ENCODE measurements at places on chromosomes 11 and 22.

DNA sequence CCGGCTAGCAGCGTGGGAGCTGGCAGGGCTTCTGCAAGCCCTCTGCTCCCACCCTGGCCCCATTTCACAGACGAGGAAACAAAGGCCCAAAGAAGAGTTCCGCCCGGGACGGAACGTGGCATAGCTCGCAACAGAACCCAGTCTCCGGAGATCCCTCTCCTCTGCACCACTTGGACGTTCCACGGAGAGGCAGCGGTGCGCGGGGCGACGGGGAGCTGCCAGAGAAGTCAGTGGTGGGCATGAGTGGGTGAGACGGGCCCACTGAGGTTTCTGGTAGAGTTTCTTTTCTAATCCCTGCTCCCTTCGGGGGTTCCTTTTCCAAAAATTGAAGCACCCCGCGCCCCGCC, 554 bp upstream of the NECTIN1 start:
- no peak for DNase-seq

- no peak for DNase-seq
These were observed 8.0 kb upstream of the AHNAK start for GRCh38 chr11:62554387-62555167.

- DNase-seq: no peak
These were observed 520.8 kb downstream of the INSC start for GRCh38 chr11:15635521-15635920.

- no peak for DNase-seq
These were observed 17.9 kb downstream of the SLC43A1 start for GRCh38 chr11:57497303-57498247.

DNA sequence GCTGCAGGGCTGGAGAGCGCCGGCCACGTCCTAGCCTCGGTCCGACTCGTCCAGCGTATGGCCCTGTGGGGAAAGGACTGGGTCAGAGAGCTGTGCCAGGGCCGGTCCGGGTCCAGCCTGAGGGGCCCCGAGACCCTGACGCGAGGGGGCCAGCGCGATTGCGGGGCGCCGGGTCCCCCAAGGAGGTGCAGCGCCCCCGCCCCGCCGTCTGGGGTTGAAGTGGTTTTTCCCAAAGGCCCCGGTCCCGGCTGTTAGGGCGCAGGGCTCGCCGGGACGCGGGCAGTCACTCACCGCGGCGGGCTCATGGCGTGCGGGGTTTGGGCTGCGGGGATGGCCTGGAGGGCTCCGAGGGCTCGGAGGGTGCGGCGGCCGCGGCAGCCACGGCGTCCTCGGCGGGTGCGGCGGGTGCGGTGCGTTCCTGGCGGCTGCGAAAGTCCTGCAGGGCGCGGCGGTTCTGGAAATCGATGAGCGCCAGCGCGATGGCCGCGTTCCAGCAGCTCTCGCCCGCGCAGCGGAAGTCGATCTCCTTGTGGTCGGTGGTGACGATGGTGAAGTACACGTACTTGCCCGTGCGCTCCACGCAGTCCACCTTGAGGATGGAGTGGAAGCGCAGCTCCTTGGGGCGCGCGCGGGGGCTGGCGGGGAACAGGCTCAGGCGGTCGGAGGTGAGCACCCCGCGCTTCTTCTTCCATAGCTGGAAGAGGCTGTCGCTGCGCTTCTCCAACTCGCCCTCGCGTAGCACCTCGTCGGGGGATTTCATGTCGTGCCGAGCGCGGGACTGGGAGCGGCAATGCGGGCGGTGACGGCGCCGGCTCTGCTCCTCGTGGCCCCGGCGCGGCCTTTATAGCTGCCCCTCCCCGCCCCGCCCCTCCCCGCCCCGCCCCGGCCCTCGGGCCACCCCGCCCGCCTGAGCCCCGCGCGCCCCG, at the start of gene PHLDA2:
TSS of gene PHLDA2 (minus strand) at position 816 of the 926 bp plus-strand sequence. CDS start at position 760, 56 bp downstream.
- peak; percentile 31 for DNase-seq

DNA sequence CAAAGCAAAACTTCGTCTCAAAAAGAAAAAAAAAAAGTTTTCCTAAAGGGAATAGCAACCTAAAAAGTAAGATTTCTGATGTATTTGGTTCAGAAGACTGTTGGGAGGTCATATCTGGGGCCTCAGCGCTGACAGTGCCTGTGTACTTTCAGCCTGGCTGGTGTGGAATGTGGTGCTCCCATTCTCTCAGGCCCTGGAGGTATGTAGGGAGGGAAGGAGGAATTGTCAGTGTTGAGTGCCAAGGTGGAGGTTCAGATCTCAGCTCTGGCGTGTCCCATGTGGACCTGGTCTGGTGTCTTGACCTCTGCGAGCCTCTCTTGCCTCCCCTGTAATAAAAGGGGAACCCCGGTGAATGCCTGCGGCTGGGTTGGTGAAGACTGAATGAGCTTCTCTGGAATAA, 22.4 kb downstream of the PRR5 start:
- no peak for DNase-seq

DNA sequence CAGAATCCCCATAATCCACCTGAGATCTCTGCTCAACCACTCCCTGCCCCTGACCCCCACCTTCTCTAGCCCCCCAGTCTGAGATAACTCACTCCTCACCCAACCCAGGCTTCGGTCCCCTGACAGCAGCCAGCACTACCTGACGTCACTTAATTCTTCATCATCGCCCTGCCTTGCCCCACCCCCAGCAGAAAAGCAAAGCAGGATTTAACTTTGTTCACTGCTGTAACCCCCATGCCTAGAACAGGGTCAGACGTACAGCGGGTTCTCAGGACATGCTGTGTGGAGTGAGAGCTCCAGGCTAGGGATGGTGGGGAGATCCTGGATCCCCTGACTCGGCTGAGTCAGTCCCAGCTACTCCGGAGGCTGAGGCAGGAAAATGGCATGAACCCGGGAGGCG, 45.8 kb downstream of the ELFN2 start:
- DNase-seq: no peak

- DNase-seq: no peak
These were observed 67.8 kb downstream of the ST14 start for GRCh38 chr11:130227373-130227772.

DNA sequence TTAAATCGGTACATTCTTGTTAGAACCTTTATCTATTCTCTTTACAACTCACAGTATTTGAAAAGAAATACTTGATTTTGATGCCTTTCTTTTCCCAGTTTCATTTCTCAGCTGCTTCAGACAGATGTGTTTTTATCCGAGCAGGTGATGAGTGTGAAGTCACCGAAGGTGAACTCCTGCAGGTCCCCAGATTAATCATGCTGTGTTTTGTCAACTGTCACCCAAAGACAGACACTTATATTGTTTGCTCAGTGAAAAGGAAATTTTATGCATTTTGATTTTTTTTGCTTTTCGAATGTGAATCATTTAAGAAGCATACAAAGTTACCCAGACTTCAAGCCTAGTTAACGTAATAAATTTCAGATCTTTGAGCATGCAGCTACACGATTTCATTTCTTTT, 7.8 kb upstream of the TMPRSS13 start:
- no peak for DNase-seq

GRCh38 chr11:46429717-46430116, 38.1 kb upstream of the CHRM4 start:
- DNase-seq: no peak

- DNase-seq: no peak
These were observed 100.0 kb upstream of the DBX1 start for GRCh38 chr11:20260307-20260706.

DNA sequence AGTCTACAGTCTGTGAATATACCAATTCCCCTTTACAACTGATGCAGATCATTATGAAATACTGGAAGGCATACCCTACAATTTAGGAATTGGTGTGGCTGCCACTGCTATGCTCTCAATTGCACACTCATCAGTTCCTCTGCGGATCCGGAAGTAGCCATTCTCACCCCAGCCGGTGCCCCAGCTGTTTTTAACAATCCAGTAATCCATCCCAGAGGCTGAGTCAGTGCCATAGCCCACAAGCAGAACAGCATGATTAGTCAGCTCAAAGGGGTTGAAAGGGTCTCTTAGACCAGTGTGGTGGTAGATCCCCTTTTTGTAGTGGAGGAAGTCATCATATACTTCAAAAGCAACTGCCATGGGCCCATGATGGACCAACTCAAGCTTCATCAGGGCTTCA, 43.6 kb downstream of the CTSC start:
- no peak for DNase-seq

DNA sequence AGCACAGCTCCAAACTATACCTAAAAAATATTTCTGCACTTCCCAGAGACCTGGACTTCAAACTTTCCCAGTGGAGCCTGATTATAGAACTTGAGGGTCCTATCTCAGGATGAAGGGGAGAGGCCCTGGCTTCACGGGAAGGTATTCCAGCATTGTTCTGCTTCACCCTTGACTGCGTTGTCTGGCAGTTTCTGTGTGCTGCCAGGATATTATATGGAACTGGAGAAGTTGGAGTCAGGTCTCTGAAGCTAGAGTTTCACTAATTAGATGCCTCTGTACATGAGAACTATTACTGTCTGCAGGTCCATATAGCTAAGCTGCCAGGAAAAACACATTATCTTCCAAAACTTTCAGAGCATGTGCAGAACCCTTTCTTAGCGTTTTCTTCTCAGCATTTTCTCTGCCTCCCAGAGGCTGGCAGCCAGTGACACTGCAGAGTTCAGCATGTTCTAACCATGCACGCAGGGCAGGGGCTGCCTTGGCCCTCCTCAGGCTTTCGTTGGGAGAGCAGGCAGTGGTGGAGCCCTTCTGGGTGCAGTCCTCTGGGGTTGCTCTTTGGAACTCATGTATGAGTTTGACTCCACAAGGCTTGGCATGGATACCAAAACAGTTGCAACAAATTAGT, 99.3 kb downstream of the CWC15 start:
- no peak for DNase-seq

GRCh38 chr11:15095736-15096228, 18.9 kb upstream of the INSC start:
- no peak for DNase-seq

DNA sequence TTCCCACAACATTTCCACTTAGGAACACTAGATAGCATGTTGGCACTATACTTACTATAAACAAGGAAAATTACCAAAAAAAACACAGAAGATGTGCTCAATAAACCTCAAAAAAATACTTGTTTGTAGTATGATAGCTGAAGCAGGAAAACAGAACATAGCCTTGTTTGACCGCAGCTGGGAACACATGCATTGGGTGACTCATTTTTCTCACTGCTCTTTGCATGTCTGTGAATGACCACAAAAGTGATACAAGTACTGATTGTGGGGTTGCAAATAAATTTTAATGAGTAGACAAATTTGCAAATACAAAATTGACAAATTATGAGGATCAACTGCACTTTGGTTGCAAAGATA, 22.8 kb upstream of the GUCY1A2 start:
- no peak for DNase-seq

GRCh38 chr11:103936059-103936458, 100.4 kb upstream of the DDI1 start:
- no peak for DNase-seq

GRCh38 chr11:65611758-65612603, 2.0 kb downstream of the MAP3K11 start:
- no peak for DNase-seq

- DNase-seq: no peak
These were observed 63.5 kb downstream of the MICAL3 start for GRCh38 chr22:17960695-17961445.

- DNase-seq: peak; percentile 39
These were observed 56.4 kb downstream of the CEP164 start for GRCh38 chr11:117384045-117384444.

DNA sequence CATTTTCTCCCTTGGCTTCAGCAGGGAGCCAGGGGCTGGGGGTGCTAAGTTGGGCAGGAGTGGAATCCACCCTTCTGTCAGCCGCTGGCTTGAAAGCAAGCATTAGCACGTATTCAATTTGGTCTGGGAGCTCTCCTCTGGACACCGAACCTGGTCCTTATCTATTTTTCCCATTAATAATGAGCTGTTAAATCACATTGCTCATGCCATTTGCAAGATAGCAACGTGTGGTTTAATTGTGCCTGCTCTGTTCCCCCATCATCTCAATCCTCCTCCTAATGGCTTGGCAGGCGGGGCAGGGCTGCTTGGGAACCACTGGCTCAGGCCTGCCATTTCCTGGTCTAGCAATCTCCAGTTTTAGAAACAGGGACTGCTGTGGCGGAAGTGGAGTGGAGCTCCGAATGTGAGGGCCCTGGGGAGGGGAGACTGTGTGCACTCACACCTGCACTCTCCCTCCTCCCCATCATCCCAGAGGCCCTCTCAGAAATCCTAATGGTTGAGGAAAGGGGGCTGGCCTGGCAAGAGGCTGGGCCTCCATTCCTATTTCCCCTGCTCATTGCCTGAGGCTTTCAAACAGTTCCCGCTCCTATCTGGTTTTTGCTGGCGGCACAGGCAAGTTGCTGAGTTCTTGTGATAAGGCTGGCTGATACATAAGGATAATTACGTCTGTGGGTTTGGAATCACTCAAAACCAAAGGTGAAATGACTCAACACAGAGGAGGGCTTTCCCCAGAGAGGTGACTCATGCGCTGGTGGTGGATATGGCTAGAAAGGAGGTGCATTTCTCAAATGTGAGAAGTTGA, 201.2 kb upstream of the E2F8 start:
- peak; percentile 83 for DNase-seq

DNA sequence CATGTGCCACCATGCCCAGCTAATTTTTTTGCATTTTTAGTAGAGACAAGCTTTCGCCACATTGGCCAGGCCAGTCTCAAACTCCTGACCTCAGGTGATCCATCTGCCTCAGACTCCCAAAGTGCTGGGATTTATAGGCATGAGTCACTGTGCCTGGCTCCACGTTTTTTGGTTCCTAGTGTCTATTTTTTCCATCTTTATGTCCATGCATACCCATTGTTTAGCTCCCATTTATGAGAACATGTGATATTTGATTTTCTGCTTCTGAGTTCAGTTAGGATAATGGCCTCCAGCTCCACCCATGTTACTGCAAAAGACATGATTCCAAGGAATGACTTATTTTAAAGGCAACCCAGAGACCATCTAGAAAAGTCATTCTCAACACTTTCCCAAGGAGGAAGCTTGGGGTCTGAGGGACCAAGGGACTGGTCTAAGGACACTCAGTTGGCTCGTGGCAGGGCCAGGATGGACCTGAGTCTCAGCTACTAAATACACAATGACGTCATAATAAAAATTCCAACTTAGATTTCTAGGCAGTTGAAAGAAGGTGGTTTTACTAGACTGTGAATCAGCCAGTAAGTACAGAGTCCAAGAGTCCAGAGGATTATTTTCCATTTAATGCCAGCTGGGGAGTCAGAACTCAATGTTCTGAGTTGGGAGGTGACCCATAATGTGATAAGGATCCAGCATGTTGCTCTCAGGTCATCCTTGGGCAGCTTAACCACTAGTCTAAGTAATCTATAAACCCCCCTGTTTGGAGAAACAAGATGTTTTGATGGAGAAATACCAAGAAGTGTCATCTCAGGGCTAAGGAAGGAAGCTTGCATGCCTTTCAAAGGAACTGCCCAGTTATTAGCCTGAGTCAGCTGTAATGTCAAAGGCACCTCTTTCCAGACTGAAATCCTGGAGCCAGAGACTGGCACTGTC, 39.4 kb downstream of the ABTB2 start:
- DNase-seq: no peak

- no peak for DNase-seq
These were observed 74.4 kb upstream of the PRR5 start for GRCh38 chr22:44627521-44628139.
